ENCODE measurements at places on chromosomes 16 and 17.

GRCh38 chr17:39231091-39231561, 5.4 kb upstream of the STAC2 start:
- peaks cover 19% of the 10 kb centered on the region for H3K4me1 ChIP-seq
- no peak for DNase-seq
- H3K4me3 ChIP-seq = peak overlapping the region; percentile 58
- H3K36me3 ChIP-seq = no peaks in the 10 kb centered on the region

- no peak overlapping the region for H3K4me3 ChIP-seq
- H3K27ac ChIP-seq = no peak overlapping the region
- H3K36me3 ChIP-seq = peaks cover 64% of the 10 kb centered on the region
- no peak for DNase-seq
- peaks cover 25% of the 10 kb centered on the region for H3K4me1 ChIP-seq
- H3K27me3 ChIP-seq = no peaks in the 10 kb centered on the region
These were observed 6.3 kb downstream of the JPT1 start for GRCh38 chr17:75147878-75148546.

DNA sequence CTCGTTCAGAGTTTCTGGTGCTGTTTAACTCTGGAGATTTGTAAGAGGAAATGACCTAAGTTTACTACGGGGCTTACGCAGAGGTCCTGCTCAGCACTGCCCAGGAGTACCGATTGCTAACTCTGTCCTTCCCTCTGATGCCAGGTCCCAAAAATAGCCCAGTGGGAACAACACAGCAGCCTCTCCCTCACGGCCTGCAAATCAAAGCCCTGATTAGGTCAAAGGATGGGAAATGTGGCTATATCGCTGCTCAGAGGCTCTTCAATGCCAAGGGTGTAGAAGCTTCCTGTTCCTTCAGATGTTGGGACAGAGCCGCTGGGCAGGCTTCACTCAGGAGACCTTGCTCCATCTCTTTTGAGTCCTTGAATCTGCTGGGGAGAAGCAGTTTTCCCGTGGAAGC, 174.2 kb upstream of the KCNJ16 start:
- H3K27me3 ChIP-seq = no peaks in the 10 kb centered on the region
- H3K4me3 ChIP-seq = no peak overlapping the region
- no peak for DNase-seq
- H3K27ac ChIP-seq = no peak overlapping the region

GRCh38 chr17:71118039-71118438, 948.7 kb downstream of the KCNJ2 start:
- no peak for DNase-seq
- H3K27me3 ChIP-seq = no peaks in the 10 kb centered on the region
- no peak overlapping the region for H3K27ac ChIP-seq
- H3K4me1 ChIP-seq = peaks cover 9% of the 10 kb centered on the region
- no peak overlapping the region for H3K4me3 ChIP-seq
